H4 (cell line): ENCODE measurements at places on chromosomes 2 and 18. TPM values are rescaled to one million over a fixed set of nuclear protein-coding genes. Genes with fewer than 3 reads are reported as not detected.
A peak's percentile ranks its signal among the peaks of the same experiment; 100 is the strongest.

GRCh38 chr2:47638430-47638829 is 144.5 kb upstream of the MSH6 start:
- DNase-seq = no peak

The TEKT4 gene
- not detected in 2 replicates for total RNA-seq

The CD207 gene
- not detected in 2 replicates for total RNA-seq

The NDC80 gene
- total RNA-seq = 34.6 and 43.0 TPM in 2 replicates

DNA sequence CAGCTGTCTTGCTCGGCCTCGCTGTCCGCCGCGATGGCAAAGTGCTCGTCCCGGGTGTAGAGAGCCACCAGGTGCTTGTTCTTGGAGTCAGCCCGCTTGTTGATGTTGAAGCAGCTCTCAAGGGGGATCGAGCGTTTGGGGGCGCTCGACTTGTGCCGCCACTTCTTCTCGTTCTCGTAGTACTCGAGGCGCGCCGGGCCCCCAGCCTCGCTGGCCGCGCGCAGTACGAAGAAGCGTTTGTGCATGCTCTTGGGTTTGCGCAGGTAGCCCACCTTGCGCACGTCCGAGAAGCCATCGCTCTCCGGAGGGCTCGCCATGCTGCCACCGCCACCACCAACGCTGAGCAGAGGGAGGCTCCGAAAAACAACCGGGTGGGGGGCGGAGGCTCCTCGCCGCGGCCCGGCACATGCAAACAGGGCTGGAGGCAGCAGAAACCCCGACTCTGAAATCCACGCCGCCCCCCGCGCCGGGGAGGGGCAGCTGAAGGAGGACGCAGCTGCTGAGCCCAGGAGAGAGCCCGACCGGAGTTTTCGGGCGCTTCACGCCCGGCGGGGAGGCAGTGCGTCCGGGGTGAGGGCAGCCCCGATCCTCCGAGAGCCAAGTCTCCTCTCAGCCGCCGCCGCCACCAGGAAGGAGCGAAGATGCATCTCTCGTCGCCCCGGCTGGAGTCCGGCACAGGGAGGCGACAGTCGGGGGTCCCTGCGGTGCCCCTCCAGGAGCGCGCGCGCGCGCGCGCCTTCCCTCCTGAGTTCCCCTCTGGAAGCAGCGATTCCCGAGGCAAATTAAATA is 1.0 kb downstream of the IRS1 start:
- no peak for DNase-seq

The IL18RAP gene
- 0.06 TPM in 1 of 2 replicates, not detected in the other for total RNA-seq

DNA sequence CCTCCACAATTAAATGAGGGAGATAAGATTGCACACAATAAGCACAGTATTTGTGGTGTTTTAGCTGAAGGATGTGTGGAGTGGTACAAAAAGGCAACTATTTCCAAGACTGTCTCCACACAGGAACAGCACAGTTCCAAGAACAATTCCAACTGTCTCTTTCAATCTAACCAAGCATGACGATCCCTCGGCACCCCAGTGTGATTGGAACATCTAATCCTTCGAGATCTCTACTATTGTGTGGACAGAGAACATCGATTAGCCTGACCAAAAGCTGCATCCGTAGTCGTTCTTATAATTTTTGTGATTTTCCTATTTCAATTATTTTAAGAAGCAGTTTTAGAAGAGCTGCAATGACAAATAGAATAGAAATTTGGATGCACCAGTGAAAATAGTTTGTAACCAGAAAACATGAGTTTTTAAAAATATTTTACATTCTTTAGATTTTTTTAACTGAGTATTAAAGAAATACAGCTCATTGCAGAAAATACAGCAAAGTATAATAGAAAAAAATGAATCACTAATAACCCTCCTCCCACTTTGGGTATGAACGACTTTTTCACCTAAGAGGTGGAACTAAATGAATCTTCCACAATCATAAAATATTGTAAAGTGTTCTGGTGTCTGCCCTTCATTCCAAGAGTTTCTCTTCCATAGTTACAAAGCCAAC is 76.4 kb upstream of the CABLES1 start:
- DNase-seq = no peak

- no peak for DNase-seq
Measured at GRCh38 chr2:211996857-211997256, 541.7 kb downstream of the ERBB4 start.

GRCh38 chr2:172671501-172671900 is 64.1 kb upstream of the RAPGEF4 start:
- no peak for DNase-seq

GRCh38 chr2:154291511-154291910 is 407.0 kb upstream of the KCNJ3 start:
- DNase-seq = no peak

DNA sequence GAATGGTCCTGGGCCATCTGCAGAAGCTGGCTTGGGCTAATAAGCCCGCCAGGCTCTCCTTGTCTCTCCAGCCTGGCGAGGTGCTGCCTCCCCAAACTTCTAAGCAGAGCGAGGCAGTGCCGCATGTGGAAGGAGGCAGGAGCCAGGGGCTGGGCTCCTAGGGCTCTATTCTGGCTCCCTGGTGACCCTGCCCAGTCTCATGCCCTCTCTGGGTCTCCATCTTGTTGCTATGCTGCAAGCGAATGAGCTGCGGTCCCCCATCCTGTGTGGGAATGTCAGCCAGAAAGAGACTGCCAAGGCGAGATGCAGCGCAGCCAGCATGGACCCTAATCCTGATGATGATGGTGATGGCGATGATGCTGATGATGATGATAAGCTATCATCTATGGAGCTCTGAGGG is 48.7 kb downstream of the TNS1 start:
- no peak for DNase-seq

- DNase-seq = no peak
Measured at GRCh38 chr2:219279916-219280516, 850 bp downstream of the DNAJB2 start.

The MRPL33 gene
- total RNA-seq = 99.6 and 124 TPM in 2 replicates

GRCh38 chr2:237207646-237208045 is 122.0 kb downstream of the COPS8 start:
- peak; percentile 39 for DNase-seq

GRCh38 chr18:45783097-45784075 is 42.1 kb upstream of the SIGLEC15 start:
- no peak for DNase-seq

- DNase-seq = no peak
Measured at GRCh38 chr2:120176526-120176925, 46.7 kb downstream of the TMEM185B start.

The B3GNT7 gene
- 0.06 TPM in 1 of 2 replicates, not detected in the other for total RNA-seq

DNA sequence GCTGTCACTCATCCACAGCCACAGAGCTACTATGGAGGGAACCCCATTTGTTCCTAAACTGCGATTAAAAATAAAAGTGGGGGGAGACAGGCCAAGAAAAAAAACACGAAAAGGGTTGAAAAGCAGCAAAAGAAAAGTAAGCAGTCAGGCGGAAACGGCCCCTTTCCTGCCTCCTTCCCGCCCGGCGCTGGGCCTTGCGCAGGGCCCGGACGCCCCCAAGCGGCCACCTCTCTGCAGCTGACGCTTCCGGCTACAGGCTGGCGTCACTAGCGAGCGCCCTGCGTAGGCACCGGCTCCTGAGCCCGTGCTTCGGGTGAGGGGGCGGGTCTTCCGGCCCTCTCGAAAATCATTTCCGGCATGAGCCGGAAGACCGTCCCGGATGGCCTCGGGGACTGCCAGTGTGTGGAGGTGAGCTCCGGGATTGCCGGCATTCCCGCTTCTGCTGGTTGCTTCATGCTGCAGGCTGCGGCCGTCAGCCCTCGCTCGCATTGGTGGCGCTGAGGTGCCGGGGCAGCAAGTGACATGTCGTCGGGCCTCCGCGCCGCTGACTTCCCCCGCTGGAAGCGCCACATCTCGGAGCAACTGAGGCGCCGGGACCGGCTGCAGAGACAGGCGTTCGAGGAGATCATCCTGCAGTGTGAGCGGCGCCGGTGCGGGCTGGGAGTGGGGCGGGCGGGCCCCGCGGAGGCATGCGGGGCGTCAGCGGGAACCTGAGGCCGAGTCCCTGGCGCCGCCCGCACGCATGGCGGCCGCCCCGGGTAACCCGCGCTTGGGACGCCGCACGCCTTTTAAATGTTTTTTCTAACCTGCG is at the start of gene ATG16L1:
ATG16L1 (plus strand) TSS at position 368 of the 811 bp plus-strand sequence; CDS start at position 523, 155 bp downstream.
- DNase-seq = peak; percentile 93

GRCh38 chr2:41698678-41699422 is 349.0 kb upstream of the PKDCC start:
- DNase-seq = peak; percentile 14

DNA sequence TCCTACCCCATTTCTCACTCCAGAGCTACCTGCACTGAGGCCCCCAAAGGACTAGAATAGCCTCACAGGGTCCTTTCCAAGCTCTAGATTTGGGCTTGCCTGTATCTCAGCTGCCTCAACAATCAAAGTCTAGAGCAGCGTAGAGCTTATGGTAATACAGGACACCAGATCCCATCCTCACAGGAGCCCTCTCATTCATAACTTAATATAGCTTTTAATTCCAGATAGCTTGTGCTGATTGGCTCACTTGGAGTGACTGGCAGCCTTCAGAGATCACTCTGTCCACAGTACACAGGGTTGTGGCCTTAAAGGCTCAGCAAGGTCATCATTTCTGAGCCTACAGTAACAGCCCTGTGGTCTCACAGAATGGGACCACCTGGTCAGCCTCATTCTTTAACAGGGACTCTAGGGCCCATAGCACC is 51.4 kb downstream of the ZFP36L2 start:
- no peak for DNase-seq

DNA sequence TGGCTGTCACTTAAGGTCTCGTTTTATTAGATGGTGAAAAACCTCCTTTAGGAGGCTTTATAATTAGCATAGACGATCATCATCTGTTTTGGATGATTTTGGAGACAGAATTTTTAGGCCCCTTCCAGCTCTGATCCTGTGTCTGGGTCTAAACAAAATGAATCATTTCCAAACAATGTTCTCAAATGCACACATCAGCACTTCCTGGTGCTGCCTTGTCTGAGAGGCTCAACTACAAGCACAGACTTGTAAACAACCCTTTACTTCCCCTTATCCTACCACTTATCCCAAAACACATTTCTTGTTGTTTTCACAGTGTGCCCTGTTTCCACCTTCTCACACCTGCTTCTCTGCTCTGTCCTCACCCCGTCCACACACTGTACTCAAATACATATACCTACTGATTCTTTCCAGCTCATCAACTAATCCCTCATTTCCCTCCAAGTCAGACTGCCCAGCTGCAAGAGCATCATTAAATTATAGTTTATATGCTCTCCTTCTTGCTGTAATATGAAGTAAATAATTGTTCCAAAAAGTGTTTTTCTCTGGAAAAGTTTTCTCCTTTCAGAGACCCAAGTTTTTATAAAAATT is 71.2 kb upstream of the COL3A1 start:
- peak; percentile 27 for DNase-seq

The YWHAQ gene
- 279 and 391 TPM in 2 replicates for total RNA-seq

- DNase-seq = no peak
Measured at GRCh38 chr2:159106109-159106508, 137.7 kb downstream of the TANC1 start.

- no peak for DNase-seq
Measured at GRCh38 chr2:3356799-3357198, 20.8 kb downstream of the EIPR1 start.

The DSC3 gene
- 0.02 TPM in 1 of 2 replicates, not detected in the other for total RNA-seq
